Motor neuron (in vitro differentiated cells): ENCODE measurements at places on chromosomes 5 and 9.

DNA sequence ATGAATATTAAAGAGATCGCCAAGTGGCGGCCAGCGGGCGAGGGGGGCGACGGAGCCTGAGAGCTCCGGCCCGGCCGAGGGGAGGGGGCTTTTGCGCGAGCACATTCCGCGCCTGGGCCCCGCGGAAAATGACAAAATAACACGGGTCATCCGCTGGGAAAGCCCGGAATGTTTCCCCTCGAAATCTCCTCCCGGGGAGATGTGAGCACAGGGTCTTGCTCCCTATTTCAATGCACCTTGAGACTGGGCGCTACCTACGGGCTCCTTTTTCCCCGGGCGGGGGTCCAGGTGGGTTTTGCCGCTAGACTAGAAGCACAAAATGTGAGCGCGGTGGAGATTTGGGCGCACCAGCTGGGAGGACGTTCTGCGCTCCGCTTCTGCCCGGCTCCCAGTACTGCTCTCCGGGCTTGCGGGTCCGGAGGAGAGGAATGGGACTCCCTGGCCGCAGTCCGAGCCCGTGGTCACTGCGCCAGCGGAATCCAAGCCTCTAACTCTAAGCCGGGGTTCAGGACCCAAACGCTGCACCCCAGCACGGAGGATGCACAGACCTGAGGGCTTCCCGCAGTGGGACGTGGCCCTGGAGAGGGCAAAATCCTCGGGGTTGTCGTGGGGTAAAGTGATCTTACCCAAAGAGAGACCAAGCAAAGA is 2.8 kb upstream of the PRDM12 start:
- ATAC-seq, result no peak

- ATAC-seq, result no peak
Measured at GRCh38 chr9:99660191-99660636, 161.5 kb upstream of the NR4A3 start.

DNA sequence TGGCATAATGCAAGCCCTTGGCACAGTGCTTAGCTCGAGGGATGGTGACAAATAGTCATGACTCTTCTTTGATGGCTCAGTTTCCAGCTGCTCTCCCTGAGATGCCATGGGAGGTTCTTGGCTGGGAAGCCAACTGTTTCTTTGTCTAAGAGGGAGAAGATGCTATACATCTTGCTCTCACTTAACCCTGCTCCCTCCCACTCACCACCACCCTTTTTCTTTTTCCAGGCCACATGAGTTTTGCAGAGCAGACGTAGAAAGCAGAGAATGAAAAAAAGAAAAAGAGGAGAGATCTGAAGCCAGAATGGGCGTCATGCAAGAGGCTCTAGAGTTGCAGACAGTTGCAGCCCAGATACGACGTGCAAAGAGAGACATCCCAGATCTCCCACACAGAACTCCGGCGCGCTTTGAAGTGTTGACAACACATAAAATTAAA is 160.5 kb downstream of the FGF18 start:
- peak; percentile 27 for ATAC-seq

- ATAC-seq, result no peak
Measured at GRCh38 chr5:126189862-126190261, 233.3 kb upstream of the GRAMD2B start.

DNA sequence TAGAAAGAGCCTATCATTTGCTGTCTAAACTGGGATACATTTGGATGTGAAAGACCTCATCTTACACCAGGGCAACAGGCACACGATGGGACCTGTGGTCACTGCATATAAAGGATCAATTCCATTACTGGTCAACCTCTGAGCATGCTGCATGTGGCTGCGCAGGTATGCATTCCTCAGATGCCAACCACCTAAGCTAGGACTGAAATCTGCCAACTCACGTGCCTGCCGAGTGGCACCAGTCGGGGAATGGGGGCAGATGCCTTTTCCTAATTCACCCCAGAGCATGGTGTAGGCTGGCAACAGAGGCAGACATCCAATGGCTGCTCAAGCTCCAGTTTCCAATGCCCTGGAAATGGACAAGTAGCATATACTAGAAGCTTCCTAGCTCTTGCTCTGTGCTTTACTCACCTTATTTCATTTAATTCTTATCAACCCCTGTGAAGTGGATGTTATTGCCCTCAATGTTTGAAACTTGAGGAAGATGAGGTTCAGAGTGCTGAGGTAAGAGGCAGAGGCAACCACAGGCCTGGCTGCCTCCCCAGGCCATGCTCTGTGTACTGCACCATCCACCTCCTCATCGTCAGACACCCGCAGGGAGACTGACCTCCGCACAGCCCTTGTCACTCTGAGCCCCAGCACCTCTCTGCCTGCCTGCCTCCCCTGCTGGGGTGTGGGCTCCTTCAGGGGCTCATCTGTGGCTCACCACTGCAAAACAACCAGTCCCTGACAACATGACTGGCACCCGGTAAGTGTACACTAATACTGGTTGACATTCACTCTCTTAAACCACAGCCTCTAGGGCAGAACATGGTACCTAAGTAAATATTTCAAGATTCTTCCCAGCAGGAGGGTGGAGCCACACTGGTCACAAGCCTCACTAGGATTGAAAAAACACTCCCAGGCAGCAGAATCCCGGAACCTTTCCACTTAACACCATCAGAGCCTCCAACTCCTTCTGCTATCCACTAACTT is 228.5 kb downstream of the CRB2 start:
- no peak for ATAC-seq

DNA sequence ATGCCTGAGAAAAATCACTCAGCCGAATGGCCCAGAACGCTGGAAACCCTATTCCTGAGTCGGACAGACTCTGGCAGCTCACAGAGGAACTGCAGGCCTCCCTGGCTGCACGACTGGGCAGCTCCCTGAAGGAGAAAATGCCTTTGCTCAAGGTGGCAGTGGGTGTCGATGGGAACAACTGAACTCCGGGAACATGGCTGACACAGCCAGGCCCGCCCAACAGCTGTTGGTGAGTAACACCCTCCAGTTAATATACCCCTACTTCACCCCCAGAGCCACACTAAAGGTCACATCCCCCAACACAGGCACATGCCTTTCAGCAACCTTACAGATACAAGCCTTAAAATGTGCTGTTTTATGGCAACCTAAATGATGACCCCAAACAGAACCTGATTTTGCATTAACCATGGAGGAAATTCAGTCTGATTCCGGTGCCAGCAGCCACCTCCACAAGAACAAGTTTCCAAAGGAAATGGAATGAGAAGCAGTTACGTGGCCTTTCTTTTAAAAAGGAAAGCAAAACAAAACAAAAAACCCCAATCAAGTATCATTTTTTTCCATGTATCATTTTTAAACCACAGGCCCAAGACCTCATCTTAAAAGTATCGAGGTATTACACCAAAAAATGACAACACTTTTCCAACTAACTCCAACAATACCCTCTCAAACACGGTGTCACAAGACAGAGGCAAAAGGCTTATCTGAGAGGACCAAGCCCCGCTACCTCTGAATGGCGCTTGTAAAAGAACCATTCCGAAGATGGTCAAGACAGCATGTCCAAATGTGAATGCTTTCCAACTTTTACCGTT is 3.1 kb downstream of the KLF9 start:
- ATAC-seq, result no peak

- ATAC-seq, result no peak
Measured at GRCh38 chr5:151052836-151053235, 28.0 kb downstream of the TNIP1 start.

GRCh38 chr9:128078504-128079434 is 10.7 kb downstream of the SLC25A25 start:
- ATAC-seq, result no peak

- ATAC-seq, result no peak
Measured at GRCh38 chr5:96703384-96703920, 41.3 kb downstream of the CAST start.

GRCh38 chr5:177310332-177310731 is 1.4 kb downstream of the MXD3 start:
- no peak for ATAC-seq

- no peak for ATAC-seq
Measured at GRCh38 chr9:38010918-38011704, 57.9 kb downstream of the SHB start.

- ATAC-seq, result no peak
Measured at GRCh38 chr5:105684799-105685198, 1985.9 kb downstream of the EFNA5 start.

DNA sequence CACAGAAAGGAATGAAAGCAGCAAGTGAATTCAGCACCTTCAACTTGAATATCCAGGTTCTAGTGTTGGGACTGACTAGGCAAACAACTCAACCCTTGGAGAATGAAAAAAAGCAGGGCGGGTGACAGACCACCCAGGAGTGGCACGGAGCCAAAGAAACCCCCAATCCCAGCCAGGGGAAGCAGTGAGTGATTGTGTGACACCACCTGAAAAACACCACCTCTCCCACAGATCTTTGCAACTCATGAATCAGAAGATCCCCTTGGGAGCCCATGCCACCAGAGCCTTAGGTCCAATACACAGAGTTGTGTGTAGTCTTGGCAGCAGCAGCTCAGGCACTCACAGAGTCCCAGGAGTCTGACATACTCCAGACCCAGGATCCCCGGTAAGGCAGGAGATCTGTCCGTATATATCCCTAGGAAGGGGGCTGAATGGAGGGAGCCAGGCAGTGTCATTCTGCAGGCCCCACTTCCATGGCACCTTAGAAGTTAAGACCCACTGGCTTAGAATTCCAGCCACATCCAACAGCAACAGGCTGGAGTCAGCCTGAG is 22.1 kb upstream of the ROR2 start:
- no peak for ATAC-seq

DNA sequence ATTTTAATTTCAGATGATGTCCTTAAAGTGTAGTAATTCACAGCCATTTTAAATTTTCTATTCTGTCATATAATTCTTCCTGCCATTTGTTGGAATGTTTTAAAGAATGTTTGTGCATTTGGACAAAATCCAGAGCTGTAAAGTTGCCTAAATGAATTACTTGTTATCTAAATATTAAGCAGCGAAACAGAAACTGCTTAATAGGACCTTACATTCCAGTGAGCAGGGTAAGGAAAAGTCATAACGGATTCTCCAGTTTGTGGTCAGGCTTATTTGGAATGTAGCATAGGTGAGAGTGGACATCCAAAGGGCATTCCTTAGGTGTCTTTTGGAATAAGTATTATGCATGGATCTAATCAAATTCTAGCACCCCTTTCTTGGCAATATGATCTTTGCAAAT is 410.4 kb upstream of the PTPRD start:
- no peak for ATAC-seq

GRCh38 chr5:3024554-3024953 is 273.1 kb upstream of the IRX2 start:
- no peak for ATAC-seq

DNA sequence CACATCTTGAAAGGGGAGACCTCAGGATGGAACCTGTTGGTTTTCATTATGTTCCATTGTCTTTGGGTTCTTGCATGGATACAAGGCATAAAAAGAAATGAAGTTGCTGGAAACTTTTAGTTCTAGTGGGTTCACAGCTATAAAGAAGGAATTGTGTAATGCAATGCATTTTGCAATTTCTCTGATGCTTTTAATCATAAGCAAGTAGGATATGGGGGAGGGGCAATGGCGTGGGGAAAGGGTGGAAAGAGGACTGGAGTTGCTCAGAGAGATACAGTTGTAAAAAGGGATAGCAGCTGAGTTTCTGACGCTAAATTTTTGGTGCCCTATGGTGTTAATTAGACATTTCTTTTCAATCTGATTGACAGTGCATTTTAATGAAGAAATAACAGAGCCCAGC is 88.6 kb upstream of the FANCC start:
- no peak for ATAC-seq

DNA sequence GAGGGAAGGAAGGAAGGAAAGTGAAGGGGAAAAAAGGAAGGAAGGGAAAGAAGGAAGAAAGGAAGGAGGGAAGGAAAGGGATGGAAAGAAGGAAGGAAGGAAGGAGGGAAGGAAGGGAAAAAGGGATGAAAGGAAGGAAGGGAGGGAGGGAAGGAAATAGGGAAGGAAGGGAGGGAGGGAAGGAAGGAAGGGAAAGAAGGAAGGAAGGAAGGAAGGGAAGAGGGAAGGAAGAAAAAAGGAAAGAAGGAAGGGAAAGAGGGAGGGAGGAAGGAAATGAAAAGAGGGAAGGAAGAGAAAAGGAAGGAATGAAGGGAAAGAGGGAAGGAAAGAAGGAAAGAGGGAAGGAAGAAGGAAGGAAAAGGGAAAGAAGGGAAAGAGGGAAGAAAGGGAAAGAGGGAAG is 136.9 kb downstream of the BARX1 start:
- no peak for ATAC-seq

- ATAC-seq, result no peak
Measured at GRCh38 chr9:115267790-115268189, 149.8 kb upstream of the TNC start.

- no peak for ATAC-seq
Measured at GRCh38 chr9:68919661-68920060, 94.3 kb downstream of the PRKACG start.

DNA sequence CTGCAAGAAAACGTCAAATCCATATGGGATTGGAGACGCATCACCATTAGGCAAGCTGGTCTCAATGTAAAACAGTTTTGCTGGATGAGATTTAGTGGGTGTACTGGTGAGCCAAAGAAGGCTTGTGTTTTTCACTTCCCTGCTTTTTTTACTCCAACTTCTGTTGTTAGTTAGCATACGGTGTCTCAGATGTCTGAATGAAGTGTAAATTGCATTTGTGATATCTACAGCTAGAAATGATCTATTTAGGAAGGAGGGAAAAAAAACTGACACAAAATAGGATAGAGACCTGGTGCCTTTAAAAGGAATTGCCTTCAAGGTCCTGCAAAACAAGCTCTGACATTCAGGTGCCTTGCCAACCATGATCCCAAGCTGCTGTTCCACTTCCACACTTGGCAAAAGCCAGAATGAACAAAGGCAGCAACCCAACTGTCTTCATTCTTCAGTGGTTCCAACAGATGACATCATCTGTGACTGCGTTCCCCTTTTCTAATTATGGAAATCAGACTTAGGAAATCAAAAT is 104.2 kb upstream of the RAI14 start:
- peak; percentile 18 for ATAC-seq

DNA sequence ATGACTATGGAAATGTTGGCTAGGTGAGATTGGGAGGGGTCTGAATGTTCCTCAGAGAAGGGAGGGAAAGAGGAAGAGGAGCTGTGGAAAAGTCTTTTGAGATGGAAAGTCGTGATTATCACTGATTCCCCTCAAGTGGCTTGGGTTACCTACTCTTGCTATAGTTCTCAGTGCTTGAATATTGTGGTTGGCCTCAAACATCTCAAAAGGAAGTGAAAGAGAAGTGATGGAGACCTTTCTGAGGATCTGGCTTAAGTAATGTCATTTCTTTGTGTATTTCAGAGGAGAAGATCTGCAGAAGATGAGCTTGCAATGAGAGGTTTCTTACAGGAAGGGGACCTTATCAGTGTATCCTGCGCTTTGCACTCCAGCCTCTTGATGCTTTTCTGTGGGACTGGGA is 5.5 kb downstream of the EXOSC2 start:
- no peak for ATAC-seq

- ATAC-seq, result no peak
Measured at GRCh38 chr5:140243706-140244250, 59.1 kb downstream of the PFDN1 start.

- ATAC-seq, result no peak
Measured at GRCh38 chr9:526904-527591, 312.4 kb downstream of the DOCK8 start.

- no peak for ATAC-seq
Measured at GRCh38 chr9:91155746-91156376, 205.9 kb downstream of the AUH start.

GRCh38 chr5:94021246-94021645 is 279.8 kb upstream of the POU5F2 start:
- no peak for ATAC-seq

GRCh38 chr5:43498581-43498980 is 14.9 kb upstream of the TMEM267 start:
- ATAC-seq, result no peak
